ENCODE measurements at places on chromosomes 16 and 17.

GRCh38 chr16:11329891-11330290 lies 15.4 kb upstream of the RMI2 start:
- DNase-seq, result no peak

- DNase-seq, result no peak
Observed at GRCh38 chr16:80623376-80623775, 82.6 kb downstream of the DYNLRB2 start.

DNA sequence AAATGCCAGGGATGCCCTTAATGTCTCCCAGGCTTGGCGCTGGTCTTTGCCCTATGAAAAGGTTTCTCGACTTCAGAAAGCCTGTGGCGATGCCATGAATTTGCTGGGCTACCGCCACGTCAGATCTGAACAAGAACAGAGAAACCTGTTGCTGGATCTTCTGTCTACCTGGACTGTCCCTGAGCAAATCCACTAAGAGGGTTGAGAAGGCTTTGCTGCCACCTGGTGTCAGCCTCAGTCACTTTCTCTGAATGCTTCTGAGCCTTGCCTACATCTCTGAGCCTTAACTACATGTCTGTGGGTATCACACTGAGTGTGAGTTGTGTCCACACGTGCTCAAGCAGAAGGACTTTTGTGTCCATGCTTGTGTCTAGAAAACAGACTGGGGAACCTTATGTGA lies 11.4 kb downstream of the CHST4 start:
- DNase-seq, result no peak

GRCh38 chr16:54509456-54509855 lies 222.9 kb upstream of the IRX3 start:
- DNase-seq, result no peak

Data from right forelimb (tissue), 1 donor.